Common myeloid progenitor, CD34-positive (primary cell): ENCODE measurements at places on chromosomes 5 and 9.

DNA sequence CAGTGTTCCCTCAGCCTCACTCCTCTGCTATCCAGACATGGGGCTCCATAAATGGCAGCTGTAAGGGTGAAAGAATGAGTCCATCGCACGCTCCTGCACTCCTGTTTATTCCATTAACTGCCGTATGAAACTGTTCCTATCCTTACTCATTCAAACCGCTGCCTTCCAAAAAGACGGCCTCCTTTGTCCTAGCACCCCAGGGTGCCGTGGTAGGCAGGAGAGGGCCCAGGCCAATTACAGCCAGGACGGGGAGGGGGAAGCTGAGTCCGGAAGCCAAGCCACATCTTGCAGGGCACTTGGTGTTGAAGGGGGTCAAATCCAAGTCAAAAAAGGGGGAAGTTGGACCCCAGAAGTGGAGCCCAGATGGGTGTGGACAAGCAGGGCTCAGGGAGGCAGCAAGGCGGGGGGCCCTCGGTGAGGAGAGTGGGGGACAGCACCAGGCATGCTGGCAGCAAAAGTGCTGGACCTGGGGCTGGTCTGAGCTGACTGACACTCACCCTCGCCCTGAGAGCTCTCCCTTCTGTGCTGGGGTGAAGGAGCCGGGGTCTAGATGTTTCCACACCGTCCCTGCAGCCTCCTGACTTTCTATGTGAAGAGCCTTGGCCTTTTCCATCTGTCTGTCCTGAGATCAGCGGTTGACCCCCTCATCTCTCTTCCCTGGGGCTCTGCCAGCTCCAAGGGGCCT is 63.3 kb downstream of the COL23A1 start:
- no peak overlapping the region for H3K27ac ChIP-seq
- H3K4me1 ChIP-seq: no peaks in the 10 kb centered on the region
- DNase-seq: no peak
- no peaks in the 10 kb centered on the region for H3K27me3 ChIP-seq

DNA sequence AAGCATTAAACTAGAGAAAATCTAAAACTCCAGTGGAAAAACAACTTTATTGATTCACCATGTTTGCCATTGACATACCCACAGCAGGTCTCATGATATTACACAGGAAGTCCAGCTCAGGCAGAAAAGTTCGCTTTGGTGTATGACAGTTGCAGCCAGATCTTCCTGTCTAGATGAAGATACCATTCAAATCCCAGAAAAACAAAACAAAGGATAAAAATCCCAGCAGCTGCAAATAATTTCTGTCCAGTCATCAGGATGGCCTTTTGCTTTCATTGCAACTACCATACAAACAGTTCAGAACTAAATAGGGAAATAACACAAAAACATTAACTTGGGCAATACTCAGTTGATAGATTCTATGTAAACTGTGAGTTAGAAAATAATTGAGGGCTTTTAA is 136.0 kb upstream of the NREP start:
- H3K27ac ChIP-seq: no peak overlapping the region
- no peak overlapping the region for H3K4me3 ChIP-seq
- no peak for DNase-seq

DNA sequence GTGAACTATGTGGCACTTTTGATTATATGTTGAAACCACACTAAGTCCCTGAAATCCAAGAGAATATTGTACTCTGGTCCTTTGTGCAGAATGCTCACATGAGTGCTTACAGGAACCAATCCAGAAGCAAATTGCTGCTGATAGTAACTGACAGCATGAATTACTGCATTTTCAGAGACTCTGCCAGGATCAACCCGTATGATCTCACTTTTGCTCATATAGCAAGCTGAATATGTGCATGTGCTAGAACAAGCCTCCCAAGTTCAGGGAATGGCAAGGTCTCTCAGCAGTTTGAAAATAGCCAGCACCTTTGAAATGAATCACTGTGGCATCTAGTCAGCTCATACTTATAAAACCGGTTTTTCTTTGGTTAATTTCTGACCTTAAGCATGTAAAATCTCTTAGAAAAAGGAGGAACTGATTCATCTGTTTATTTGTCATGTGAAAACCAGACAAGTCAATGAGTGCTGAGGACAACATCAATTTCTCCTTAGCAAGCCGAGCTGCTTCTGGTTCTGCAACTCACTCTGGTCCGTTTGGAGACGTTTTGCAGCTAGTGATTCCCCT is 215.7 kb upstream of the ELL2 start:
- H3K27me3 ChIP-seq: no peaks in the 10 kb centered on the region
- no peak for DNase-seq
- no peaks in the 10 kb centered on the region for H3K36me3 ChIP-seq
- H3K4me1 ChIP-seq: no peaks in the 10 kb centered on the region

DNA sequence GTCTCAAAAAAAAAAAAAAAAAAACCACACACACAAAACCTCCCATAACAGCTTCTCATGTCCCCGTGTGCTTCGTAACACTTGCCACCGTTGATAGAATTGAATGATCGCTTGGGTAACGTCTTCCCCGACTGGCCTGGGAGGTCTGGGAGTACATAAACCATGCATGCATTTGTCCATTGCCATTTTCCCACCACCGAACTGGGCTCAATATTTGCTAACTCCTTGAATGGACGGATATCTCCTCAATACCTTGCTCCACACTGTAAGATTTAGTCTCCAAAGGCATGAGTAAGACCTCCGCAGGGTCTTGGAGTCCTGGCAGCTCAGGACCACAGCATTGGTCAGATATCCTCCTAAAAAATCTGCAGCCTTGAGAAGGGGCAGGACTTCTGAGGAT is 3.2 kb upstream of the P4HA2 start:
- peaks cover 15% of the 10 kb centered on the region for H3K4me1 ChIP-seq
- H3K36me3 ChIP-seq: no peaks in the 10 kb centered on the region
- DNase-seq: no peak
